ENCODE measurements at places on chromosomes 2 and 18.

GRCh38 chr2:72983500-72984161 is 66.3 kb downstream of the EMX1 start:
- peak; percentile 22 for DNase-seq

- no peak for DNase-seq
Measured at GRCh38 chr18:3873211-3873610, 423.2 kb downstream of the TGIF1 start.

GRCh38 chr2:231714639-231715498 is 6.5 kb downstream of the PTMA start:
- no peak for DNase-seq

- no peak for DNase-seq
Measured at GRCh38 chr2:10283106-10284062, 19.3 kb upstream of the HPCAL1 start.

DNA sequence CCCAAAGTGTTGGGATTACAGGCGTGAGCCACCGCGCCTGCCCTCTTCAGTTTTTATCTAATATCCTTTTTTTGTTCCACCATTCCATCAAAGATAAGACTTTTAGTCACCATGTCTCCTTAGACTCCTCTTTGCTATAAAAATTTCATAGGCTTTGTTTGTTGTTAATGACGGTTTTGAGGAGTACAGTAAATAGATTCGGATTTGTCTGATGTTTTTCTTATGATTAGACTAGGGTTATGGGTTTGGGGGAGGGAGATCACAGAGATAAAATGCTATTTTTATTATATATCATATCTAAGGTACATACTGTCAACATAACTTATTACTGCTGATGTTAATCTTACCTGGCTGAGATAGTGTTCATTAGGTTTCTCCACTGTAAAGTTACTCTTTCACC is 6.2 kb downstream of the IL36B start:
- DNase-seq, result no peak

- no peak for DNase-seq
Measured at GRCh38 chr2:173395567-173396351, 41.1 kb downstream of the CDCA7 start.

- DNase-seq, result no peak
Measured at GRCh38 chr2:118852605-118853128, 5.2 kb upstream of the EN1 start.

DNA sequence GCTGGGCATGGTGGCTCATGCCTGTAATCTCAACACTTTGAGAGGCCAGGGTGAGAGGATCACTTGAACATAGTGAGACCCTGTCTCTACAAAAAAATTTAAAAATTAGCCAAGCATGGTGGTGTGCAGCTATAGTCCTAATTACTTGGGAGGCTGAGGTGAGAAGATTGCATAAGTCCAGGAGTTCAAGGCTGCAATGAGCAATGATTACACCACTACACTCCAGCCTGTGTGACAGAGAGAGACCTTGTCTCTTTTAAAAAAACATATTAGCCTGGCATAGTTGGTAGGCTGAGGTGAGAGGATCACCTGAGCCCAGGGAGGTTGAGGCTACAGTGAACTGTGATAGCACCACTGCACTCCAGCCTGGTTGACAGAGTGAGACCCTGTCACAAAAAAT is 13.7 kb downstream of the TRAPPC8 start:
- no peak for DNase-seq

GRCh38 chr2:137157851-137158250 is 392.5 kb downstream of the THSD7B start:
- no peak for DNase-seq

DNA sequence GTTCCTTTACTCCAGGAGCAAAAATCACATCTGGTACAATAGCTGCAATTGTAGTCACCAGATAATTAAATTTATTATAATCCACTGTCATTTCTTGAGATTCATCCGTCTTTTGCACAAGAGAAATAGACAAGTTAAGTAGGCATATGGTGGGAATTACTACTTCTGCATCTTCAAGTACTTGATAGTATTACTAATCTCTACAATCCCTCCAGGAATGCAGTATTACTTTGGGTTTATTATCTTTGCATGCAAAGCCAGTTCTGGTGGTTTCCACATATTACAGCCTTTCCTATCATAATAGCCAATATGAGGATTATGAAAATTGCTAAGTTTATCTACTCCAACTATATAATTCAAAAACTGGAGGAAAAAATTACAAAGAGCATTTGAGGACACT is 254.1 kb downstream of the IKZF2 start:
- DNase-seq, result no peak

DNA sequence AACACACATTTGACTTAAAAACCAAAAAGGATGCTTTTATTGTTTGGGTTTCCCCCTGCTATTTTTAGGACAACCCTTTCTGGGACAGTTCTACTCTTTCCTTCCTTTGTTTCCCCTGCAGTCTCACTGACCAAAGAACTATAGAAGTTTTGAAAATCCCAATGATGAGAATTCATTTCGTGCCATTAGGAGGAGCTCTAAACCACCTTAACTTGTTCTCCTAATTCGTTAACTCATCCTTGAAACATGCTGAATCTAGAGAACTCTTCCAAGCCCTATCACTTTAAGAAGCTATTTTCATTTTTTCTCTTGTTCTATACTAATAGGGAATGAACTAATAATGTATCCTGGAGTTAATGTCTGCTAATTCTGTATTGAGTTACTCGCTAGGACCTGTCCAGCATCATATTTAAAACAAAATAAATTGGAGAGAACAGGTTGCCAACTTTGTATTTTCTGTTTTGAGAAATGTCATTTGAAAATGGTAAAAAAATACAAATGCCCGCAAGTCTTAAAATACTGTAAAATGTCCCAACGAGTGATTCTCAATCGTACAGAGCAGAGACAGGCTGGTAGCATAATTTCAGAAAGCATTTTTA is 62.9 kb downstream of the AFTPH start:
- DNase-seq, result no peak

DNA sequence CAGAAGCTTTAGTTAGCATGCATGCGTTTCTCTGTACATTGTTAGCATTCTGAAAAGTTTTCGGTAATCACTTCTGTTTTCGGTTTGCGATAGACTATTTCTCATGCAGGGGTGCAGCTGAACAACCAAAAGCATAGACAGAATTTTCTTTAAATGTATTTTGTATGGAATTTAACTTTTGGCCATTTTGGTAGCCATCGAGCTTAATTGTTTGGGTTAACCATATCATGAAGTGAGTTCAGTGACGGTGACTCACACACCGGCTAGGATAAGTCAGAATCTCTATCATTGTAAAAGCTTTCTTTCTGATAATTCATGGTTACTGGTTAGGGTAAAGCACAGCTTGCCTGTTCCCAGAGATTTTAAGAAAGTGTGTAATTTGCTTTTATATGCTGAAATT is 107.2 kb downstream of the CD226 start:
- DNase-seq, result no peak

GRCh38 chr2:240250150-240250984 is 109.9 kb upstream of the OTOS start:
- no peak for DNase-seq

DNA sequence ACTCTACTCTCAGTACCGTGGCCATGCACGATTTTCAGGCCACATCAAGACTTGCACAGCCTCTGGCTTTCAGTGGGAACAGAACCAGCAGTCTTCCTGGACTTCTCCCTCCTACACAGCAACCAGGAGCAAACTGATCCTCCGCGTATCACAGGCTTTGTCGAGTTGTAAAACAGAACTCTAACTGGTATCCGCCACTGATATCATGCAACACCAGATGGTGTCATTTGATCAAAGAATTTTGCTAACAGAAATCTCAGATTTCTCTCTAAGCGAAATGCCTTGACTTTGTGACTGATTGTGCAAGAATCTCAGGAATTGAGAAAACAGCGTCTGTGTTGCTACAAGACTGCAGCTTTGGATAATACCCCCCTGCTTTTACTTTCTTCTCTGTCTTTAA is 85.7 kb downstream of the COPS8 start:
- DNase-seq, result no peak

DNA sequence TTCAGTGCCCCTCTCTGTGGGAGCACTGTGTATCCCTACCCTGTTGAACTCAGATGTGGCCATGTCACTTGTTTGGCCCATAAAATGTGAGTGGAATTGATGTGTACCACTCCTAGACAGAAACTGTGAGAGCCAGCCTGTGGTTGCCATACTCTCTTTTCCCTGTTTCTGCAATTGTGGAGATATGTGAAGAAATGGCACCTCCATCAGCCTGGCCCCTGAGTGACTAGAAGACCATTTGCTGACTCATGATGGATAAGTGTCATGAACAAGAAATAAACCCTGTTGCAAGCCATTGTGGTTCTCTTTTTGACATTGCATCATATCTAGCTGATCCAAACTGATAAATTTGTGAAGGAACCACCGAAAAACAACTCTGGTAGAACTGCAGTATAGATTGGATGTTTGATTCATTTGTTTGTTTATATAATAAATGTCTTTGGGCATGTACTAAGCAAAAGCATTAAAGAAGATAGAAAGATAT is 214.5 kb upstream of the FBXO11 start:
- no peak for DNase-seq

- peak; percentile 44 for DNase-seq
Measured at GRCh38 chr2:39913648-39914461, 134.8 kb upstream of the THUMPD2 start.

GRCh38 chr2:170533156-170533555 is 182.0 kb upstream of the SP5 start:
- DNase-seq, result no peak

GRCh38 chr2:181305301-181306123 is 151.7 kb upstream of the ITGA4 start:
- no peak for DNase-seq

DNA sequence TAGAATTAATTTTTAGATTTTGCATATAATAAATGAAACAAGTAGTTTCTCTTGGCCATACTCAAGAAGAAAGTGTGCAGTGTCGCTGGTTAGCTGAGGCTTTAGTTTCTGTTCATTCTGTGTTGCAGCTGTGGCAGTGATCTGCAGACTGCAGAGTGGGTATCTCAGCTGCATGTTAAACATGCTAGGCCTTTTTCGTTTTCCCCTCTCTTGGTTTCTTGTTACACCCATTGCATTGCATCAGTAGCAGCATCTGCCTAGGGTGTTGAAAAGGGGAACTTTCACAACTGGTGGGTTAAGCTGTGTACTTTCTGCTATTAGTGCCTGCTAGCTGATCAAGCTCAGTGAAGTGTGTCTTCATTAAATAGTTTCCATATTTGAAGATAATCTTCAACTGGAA is 51.3 kb downstream of the ACSL3 start:
- DNase-seq, result no peak

- DNase-seq, result peak; percentile 10
Measured at GRCh38 chr2:130729322-130730299, 741 bp downstream of the GPR148 start.

DNA sequence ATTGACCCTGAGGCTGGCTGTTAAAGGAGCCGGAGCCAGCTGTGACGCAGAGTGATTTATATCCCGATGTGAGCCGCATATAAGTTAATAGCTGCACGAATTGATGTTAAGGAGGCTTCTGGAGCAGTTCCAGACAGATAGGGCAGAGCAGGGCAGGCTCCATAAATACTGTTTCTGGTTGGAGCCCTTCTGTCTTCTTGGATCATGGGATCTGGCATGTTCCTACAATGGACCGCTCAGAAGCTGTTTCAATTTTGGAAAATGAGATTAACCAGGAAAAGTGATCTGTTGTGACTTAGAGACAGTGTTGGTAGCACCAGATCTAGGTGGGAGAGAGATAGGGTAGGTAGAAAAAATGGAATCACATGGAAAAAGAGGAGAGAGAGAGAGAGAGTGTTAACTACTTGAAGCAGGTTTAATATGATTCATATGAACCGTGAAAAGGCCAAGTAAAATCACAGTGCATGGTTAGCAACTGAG is 4.8 kb upstream of the IGFBP5 start:
- DNase-seq, result peak; percentile 90

GRCh38 chr2:227221120-227221519 is 56.7 kb downstream of the COL4A3 start:
- no peak for DNase-seq

- DNase-seq, result no peak
Measured at GRCh38 chr2:197805715-197806633, 1.6 kb downstream of the PLCL1 start.

DNA sequence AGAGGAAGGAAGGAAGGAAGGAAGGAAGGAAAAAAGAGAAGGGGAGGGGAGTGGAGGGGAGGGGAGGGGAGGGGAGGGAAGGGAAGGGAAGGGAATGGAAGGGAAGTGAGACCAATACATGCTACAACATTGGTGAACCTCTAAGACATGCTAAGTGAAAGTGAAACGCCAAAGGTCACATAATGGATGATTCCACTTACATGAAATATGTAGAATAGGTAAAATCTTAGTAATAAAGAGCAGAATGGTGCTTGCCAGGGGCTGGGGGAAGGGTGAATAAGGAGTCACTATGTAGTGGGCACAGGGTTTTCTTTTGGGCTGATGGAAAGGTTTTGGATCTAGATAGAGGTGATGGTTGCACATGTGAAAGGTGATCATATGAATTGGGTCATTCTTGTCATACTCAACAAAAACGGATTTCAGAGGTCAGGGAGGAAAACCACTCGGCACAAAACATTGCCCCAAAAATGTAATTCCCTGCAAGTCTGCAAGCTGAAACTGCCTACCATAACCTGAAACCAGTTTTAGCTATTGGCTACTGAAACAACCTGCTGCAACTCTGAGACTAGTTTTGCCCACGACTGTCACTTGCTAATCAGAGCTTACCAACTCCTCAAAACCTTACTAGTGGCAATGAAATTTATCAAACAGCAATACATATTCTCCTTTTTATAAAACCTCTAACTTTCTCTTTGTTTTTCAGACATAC is 59.2 kb downstream of the CCDC141 start:
- no peak for DNase-seq

GRCh38 chr2:228245601-228246000 is 64.1 kb upstream of the SPHKAP start:
- no peak for DNase-seq

DNA sequence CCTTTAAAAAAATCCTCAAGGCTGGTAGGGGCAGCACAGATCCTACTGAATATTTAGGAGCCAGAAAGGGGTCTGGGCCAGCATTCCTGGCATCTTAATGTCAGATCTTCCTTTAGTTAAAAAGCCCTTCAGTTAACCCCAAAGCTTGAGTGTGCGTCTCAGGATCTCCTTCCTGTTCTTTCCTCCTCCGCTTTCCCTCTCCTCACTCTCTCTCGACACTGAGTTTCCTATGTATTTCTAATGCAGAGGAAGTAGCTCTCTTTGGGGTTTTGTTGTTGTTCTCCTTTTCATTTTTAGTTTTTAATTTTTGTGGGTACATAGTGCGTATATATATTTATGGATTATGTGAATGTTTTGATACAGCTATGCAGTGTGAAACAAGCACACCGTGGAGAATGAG is 109.9 kb upstream of the COPS8 start:
- DNase-seq, result no peak

DNA sequence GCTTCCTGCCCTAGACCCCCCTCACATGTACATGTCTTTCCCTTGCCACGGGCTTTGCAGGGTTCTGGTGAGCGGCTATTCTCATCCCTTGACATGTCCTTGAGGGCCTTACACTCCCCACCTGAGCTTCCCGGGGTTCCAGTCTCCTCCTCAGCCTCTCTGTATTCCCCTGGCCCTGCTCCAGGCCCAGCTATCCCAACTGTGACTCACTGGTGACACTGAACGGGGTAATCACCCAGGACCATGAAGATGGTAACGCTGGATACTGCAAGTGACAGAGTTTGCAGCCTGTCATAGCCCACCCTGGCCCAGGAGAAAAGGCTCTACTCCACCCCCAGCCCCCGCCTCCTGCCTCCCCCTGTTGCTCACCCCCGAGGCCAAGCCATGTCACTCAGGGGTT is 27.3 kb downstream of the KIF3C start:
- no peak for DNase-seq

- no peak for DNase-seq
Measured at GRCh38 chr18:217532-218336, 50.1 kb downstream of the THOC1 start.

GRCh38 chr2:234142530-234142929 is 92.0 kb downstream of the SPP2 start:
- DNase-seq, result no peak
